ENCODE measurements at places on chromosomes 11 and 22.

- DNase-seq: no peak
These were observed 4.0 kb downstream of the PRR33 start for GRCh38 chr11:1887451-1888346.

DNA sequence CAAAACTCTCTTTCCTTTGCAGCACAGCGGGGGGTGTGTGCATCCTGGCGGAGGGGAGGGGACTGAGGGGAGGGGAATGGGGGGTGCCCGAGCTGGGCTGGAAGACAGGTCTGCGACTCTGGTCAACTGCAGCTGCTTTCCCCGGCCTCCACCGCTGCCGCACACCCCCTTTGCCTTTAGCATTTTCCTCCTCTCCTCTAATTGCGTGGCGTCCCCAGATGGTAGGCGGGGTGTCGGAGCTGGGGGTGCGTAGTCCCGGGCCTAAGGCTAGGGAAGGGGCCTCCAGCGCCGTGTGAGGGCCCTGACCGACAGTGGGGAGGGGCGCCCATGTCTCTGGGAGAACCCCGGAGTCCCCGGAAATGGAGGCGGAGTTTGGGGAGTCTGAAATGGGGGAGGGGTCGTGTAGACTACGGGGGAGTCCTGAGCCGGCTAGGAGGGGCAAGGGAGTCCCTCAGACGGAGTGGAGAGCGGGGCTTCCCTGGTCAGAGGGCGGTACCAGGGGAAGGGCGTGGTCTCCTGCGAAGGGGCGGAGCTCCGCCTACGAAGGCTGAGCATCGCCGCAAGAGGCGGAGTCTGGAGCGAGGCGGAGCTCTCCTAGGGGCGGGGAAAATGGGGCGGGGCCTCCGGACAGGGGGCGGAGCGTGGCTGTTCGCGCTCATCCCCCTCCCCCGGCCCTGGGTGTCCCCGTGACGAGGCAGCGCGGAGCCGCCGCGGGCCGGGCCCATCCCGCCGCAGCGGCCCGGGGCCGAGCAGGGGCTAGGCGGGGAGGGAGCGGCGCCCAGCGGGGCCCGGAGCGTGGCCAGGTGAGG is at the start of gene PELI3:
Gene PELI3 (plus strand): TSS at position 681 of the 809 bp plus-strand sequence. CDS start 1,224 bp downstream, outside the sequence.
- peak; percentile 74 for DNase-seq

GRCh38 chr11:110801328-110801727 is 89.1 kb upstream of the ARHGAP20 start:
- DNase-seq: no peak

DNA sequence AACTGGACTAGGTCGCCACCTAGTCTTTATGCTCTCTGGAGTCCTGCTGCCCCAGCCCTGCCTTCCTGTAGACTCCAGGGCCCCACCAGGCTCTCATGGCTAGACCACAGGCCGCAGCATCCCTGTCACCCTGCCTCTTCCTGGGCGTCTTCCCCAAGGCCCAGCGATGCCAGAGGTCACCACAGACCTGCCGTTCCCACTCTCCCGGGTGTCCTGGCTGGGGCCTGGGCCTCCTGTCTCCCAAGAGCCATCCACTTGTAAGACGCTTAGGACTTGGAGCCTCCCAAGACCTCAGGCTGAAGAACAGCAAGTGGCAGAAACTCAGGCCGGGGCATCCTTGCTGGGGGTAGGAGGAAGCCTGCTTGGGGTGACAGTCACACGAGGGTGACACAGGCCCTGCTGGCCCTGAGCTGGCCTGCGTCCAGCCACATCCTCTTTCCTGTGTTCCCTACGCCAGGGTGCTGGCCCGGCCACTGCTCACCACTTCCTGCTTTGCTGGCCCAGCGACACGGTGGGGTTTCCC is 2.0 kb upstream of the TCIRG1 start:
- DNase-seq: no peak

DNA sequence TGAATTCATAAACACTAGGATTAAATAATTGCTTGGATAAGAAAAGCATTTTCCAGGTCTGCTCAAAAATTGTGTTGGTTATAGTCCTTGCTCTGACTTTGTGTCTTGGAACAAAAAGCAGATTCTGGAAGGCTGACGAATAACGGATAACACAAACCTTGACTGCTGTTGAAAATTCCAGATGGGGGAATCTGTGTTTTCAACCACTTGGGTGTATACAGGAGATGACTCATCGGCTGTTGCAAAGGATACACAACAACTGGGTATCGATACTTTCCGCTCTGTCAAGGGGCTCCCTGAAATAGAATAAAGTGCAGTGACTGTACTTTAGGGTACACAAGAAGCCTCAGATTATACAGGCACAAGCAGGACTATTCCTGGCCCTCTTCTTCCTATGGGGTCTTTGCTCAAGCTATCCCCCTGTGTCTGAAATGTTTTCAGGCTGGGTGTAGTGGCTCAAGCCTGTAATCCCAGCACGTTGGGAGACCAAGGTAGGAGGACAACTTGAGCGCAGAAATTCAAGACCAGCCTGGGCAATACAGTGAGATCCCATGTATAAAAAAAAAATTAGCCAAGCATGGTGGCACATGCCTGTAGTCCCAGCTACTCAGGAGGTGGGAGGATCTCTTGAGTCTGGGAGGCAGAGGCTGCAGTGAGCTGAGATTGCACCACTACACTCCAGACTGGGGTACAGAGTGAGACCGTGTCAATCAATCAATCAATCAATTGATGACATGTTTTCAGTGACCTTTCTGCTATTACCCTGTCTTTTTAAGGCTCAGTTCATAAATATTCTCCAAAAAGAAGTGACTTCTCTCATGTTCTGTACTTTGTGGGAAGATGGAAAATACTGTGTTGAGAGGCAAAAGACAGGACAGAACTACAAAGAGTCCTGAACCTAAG is 48.6 kb upstream of the UCP3 start:
- peak; percentile 2 for DNase-seq

DNA sequence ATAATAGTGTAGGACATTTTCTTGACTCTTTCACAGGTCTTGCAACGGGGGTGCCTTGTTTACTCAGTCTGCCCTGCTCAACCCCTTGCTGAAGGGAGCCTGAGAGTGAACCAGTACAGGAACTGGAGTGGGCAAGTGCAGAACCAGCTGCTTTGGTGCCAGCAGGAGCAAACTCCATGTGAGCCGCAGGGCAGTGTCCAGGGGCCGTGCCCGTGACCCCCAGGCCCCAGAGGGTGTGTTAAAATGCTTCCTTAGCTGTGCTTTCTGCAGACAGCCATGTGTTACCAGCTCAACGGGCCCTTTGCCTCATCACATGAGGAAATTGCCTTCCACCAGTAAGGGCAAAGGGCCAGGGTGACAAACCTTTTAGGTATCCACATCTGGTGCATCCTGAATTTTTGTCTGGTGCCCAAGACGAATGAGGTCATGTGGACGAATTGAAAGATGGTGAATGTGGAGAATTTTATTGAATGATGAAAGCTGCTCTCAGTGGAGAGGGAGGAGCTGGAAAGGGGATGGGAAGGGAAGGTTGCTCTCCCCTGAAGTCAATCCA is 53.6 kb upstream of the OR5D13 start:
- no peak for DNase-seq

DNA sequence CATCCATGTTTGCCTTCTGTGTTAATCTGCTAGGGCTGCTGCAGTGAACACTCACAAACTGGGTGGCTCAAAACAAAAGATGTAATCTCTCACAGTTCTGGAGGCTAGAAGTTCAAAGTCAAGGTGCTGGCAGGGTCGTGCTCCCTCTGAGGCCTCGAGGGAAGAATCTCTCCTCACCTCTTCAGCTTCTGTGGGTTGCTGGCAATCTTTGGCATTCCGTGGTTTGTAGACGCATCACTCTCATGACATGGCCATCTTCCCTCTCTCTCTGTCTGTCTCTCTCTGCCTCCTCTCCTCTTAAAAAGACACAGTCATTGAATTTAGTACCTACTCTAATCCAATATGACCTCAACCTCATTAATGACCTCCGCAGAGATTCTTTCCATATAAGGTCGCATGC is 78.8 kb downstream of the TSPAN18 start:
- no peak for DNase-seq

- DNase-seq: no peak
These were observed 11.4 kb downstream of the OR10D3 start for GRCh38 chr11:124194293-124195188.

GRCh38 chr22:25069758-25070481 is 117.4 kb downstream of the KIAA1671 start:
- DNase-seq: no peak

- no peak for DNase-seq
These were observed 3.7 kb downstream of the POLR2L start for GRCh38 chr11:838441-839279.

DNA sequence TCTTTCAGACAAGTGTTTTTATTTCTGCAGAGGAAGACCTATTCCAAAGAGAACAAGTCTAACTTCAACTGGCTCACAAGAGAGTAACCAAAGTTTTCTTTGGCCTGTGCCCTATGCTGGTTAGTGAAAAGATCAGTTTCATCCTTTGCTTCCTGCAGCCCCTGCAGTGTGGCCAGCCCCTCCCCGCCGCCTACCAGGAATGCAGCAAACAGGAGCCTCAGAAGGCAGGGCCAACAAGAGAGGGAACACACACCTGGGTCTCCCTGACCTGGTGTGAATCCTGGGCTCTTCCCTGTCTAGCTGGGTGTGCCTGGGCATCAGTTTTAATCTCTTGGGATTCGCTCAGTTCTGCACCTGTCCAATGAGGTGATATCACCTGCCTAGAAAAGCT is 21.5 kb upstream of the SCARF2 start:
- DNase-seq: no peak

DNA sequence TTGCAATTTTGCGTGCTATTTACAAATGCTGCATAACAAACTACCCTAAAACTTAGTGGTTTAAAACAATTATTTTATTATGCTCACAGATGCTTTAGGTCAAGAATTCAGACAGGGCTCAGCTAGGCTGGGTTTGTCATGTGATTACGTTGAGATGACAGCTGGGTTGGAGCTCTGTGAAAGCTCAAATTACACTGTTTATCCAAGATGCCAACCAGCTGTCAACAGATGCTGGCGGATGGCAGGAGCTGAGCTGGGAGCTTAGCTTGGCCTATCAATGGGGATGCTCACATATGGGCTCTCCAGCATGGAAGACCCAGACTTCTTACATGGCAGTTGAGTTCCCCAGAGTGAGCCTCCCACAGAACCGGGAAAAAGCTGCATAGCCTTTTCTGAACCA is 62.7 kb downstream of the STK33 start:
- DNase-seq: no peak

GRCh38 chr11:74717221-74717969 is 13.8 kb downstream of the CHRDL2 start:
- DNase-seq: no peak

- DNase-seq: no peak
These were observed 49.3 kb upstream of the IGLL5 start for GRCh38 chr22:22838148-22838786.

DNA sequence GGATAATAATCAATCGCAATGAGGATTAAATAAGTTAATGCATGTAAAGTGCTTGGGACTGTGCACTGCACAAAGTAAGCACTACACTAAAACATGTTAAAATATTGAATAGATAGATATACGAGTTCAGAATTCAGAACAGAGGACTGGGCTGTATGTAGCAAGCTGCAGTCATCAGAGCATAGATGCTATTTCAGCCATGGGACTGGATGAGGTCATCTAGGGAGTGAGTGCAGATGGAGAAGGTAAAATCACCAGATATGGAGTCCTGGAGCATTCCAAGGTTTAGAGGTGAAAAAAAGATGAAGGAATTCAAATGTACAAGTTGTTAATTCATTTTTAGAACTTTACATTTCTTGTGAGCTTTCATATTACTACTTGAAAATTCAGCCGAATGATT is 347.5 kb upstream of the DDI1 start:
- DNase-seq: no peak

DNA sequence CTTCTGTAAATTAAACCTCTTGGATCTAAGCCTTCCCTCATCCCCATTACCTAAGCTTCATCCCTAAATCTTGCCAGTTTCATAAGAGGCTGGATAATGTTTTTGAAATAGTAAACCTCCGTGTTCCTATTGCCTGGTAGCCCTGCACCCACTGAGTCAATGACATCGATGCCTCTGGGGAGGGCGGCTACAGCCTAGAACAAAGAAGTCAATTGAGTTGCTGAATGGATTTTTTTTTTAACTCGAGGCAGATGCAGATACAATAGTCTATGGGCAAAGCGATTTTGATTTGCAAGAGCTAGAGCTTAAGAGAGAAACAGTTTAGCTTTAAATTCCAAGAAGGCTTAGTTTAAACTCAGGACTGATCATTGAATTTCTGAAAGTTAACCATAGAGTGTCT is 121.3 kb downstream of the NECTIN1 start:
- DNase-seq: no peak

DNA sequence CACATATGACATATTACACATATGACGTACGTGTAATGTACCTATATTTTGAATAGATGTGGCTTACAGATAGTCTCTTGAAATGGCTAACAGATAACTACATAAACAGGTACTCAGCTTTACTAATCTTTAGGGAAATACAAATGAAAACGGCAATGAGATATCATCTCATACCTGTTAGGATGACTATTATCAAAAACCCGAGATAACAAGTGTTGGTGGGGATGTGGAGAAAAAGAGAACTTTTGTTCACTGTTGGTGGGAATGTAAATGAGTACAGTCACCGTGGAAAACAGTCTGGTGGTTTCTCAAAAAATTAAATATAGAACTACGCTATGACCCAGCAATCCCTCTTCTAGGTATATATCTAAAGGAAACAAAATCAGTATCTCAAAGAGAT is 247.6 kb downstream of the ETS1 start:
- no peak for DNase-seq

DNA sequence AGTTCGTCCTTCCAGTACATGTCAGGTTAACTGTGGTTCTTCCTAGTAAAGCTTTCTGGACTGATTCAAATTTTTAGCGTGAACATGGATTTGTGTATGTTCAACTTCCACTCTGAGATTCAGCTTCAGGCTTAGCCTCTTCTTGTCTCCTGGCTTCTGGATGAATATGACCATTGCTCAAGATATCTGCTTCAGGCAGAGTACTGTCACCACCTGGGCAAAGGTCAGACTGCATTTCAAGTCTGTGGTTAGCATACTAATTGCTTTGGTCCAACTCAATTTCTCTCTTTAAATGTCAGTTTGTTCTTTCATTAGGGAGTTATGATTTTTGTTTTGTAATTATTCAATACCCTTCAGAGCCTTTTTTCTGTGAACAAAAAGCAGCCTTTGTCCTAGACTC is 440.0 kb downstream of the NELL1 start:
- no peak for DNase-seq

DNA sequence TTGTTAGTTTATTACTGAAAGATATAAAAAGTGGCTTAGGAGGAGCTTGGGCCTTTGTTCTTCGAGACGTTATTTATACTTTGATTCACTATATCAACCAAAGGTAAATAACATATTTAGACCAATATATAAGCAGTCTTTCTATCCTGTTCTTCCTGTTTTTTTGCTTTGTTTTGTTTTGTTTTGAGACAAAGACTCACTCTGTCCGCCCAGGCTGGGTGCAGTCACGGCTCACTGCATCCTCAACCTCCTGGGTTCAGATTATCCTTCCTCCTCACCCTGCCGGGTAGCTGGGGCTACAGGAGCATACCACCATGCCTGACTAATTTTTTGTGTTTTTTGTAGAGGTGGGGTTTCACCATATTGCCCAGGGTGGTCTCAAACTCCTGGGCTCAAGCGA is 66.8 kb downstream of the ATM start:
- no peak for DNase-seq

- no peak for DNase-seq
These were observed 486.4 kb upstream of the ISX start for GRCh38 chr22:34579519-34579918.

- no peak for DNase-seq
These were observed 38.6 kb upstream of the RBFOX2 start for GRCh38 chr22:36067235-36067558.

All from HCT116 (cell line).